ENCODE measurements at places on chromosomes 5 and 9. TPM values are rescaled to one million over a fixed set of nuclear protein-coding genes. Genes with fewer than 3 reads are reported as not detected.

Gene SPINK4
- total RNA-seq, result not detected

Gene C5
- total RNA-seq, result 5.1 TPM

Gene SPINK13
- not detected for total RNA-seq

Gene PKD2L2
- total RNA-seq, result 2.0 TPM

Gene C6
- total RNA-seq, result 9.4 TPM

Gene MGAT1
- 136 TPM for total RNA-seq

Gene LCN2
- not detected for total RNA-seq

Gene BNC2
- total RNA-seq, result 35.2 TPM

Gene ABLIM3
- total RNA-seq, result 7.6 TPM

- DNase-seq, result no peak
Measured at GRCh38 chr9:130636648-130637020, 27.8 kb upstream of the PRDM12 start.

- DNase-seq, result no peak
Measured at GRCh38 chr5:96819806-96820205, 12.1 kb upstream of the ERAP1 start.

DNA sequence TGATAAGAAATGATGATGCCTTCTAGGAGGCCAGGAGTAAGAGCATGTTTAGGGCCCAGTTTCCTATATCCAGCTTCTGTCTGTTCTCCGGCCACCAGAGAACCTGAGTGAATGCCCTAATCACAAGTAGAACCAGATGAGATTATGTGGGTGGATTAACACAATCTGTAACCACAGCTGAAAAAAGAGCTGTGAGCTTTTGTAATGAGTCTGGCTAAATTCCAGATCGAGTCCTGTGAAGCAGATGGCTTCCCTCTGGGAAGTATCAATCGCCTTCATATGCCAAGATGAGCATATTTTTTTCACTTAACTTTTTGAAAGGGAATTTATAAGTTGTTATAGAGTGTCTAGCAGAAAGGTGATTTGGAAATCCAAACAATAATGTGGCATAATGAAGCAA, 99.8 kb downstream of the NNT start:
- no peak for DNase-seq

- no peak for DNase-seq
Measured at GRCh38 chr5:107874795-107875194, 204.1 kb upstream of the EFNA5 start.

DNA sequence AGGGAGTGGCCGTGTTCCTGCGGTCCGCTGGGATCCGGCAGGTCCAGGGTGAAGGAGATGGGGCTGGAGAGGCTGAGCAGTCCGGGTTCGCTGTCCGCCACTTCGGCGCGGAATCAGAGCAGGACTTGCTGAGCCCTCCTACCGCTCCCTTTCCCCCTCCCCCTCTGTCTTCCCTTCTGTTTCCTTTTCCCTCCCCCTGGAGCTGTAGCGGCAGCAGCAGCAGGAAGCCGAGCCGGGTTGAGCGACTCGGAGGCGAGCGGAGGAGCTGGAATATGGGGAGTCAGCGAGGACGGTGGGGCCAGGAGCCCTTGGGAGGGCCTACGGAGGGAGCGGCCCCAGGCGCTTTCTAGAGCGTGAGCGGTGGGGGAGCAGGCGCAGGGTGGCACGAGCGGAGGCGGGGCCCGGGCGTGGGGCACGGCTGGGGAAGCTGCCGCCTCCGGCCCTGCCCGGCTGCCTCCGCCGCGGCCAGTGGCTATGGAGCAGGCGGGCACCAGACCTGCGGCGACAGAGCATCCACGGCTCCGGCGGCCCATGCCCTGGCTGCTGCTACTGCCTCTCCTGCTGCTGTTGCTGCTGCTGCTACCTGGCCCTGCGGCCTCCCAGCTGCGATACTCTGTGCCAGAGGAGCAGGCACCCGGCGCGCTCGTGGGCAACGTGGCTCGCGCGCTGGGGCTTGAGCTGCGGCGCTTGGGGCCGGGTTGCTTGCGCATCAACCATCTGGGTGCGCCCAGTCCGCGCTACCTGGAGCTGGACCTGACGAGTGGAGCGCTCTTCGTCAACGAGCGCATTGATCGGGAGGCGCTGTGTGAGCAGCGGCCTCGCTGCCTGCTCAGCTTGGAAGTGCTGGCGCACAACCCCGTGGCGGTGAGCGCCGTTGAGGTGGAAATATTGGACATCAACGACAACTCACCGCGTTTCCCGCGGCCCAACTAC, at the start of gene PCDHAC2:
PCDHAC2 (plus strand) TSS at position 184 of the 933 bp plus-strand sequence; CDS start at position 475, 291 bp downstream.
- peak; percentile 66 for DNase-seq

DNA sequence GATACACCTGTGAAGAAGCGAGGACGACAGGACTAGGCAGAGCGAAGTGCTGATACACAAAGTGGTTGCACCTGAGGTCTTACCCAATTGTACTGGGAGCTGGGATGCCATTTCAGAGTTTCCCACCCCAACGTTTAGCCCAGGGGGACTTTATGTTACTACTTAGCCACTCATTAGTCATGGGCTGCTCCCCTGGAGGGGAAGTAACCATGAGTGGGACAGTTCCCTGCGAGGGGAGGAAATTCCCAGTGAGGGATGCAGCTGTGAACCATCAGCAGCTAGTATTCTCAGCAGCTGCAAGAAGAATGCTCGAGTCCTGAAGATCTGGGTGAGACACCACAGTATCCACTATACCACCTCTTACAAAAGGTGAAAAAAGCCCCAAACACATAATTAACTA, 93.7 kb upstream of the ACTBL2 start:
- no peak for DNase-seq

GRCh38 chr9:93108291-93109041, 12.4 kb downstream of the CARD19 start:
- DNase-seq, result no peak

DNA sequence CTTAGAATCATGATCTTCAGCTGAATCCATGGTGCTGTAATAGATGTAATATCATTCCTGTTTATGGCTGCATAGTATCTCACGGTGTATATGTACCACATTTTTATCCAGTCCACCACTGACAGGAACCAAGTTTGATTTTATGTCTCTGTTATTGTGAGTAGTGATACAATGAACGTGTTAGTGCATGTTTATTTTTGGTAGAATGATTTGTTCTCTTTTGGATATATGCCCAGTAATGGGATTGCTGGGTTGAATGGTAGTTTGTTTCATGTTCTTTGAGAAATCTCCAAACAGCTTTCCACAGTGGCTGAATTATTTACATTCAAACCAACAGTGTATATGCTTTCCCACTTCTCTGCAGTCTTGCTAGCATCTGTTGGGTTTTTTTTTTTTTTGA, 175.1 kb upstream of the CDH10 start:
- no peak for DNase-seq

DNA sequence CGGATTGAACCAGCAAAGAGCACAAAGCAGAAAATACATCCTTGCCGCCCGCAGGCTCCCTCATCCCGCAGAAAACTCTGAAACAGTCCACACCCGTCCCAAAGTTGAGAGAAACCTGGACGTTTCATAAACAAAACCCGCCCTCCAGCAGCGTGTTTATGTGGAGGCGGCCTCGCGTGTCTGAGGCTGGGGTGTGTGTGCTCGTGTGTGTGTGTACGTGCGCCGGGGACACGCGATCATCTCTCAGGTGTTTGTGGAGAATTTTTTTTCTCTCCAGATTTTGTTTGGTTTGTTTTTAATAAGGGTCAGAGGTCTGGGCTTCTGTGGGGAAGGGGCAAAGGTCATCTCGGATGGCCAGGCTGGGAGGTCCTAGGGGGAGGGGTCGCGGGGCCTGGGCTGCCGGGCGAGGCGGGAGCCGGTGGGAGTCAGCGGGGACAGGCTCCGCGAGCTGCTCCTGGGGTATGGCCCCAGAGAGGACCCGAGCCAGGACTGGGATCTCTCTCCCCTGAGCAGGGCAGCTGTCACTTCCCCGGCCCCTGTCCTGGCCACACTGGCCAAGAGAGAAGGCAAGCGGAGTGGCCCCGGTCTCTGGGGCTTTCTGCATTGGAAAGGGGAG, 206.4 kb downstream of the C9orf50 start:
- peak; percentile 54 for DNase-seq

- DNase-seq, result no peak
Measured at GRCh38 chr9:77763566-77763965, 115.4 kb upstream of the GNA14 start.

DNA sequence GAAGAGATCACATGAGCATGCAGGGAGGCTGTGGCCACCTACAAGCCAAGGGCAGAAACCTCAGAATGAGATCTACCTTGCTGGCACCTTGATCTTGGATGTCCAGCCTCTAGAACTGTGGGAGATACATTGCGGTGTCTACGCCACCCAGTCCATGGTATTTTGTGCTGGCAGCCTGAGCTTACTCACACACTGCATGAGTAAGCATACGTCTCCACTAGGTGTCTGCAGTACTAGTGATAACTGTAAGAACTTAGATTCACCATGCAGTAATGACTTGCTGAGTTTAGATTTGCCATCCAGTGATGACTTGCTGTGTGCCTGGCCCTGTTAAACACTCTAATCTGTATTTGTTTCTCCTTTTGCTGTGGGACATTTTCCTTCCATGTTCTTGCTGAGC, 417.7 kb downstream of the GADD45G start:
- DNase-seq, result no peak

DNA sequence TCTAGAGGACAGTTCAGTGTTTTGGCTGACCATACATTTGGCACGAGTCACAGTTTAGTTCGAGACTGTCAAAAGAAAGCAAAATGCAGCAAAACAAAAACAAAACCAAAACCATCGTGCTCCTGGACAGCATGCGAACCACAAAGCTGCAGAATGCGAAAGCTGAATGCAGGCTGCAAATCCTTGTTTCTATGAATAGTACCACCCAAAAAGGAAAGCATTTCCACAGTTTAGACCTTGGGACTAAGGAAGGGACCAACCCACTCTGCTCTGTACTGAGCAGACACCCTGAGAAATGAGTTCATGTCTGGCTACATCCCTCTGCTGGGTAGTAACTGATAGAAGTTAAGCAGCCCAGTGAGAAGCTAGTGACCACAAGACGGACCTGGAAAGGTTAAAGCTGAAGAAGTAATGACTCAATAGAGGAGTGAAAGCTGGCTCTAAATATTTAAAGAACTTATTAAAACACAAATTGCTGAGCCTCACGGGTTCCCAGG, 3.9 kb downstream of the GCNT4 start:
- DNase-seq, result no peak

GRCh38 chr5:180121826-180122413, 50.4 kb upstream of the RNF130 start:
- no peak for DNase-seq

GRCh38 chr5:90809311-90810056, 250.9 kb downstream of the ADGRV1 start:
- DNase-seq, result no peak

DNA sequence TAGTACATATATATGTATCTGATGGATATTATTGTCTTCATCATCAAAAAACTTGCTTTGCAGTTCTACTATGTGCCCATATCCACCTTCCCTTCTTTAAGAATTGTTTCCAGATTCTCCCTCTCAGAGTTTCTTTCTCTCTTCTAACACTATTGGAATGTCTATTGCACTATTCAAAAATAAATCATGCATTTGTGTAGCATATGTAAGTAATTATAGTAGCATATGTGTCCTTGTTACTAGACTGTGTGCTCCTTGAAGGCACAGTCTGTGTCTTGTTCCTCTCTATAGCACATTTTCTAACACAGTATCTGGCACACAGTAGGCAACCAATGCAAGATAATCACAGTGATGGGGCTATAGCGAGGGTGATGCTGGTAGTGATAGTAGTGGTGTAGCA, 43.4 kb upstream of the TRIM32 start:
- DNase-seq, result no peak

GRCh38 chr9:5978523-5978922, 36.9 kb downstream of the RANBP6 start:
- DNase-seq, result no peak
